ENCODE measurements at places on chromosomes 2 and 18.
A peak's percentile ranks its signal among the peaks of the same experiment; 100 is the strongest.

DNA sequence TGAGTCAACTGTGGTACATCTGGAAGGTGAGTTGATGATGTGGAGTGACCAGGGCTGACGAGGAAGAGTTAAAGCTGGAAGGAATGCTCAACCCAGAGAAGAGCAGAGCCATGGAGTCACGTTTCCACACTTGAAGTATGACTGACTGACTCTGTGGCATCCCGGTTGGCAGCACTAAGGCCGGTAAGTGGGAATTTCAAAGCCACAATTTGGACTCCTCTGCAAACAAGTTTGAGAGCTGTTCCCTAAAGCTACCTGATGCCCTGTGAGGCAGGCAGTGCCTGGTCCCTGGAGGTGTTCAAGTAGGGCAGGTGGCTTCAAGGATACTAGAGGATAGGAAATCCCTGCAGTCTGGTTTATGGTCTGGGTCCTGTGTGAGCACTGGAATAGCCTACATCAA is 69.3 kb upstream of the ITGB6 start:
- ATAC-seq, result no peak

GRCh38 chr2:181523756-181524155 is 66.6 kb downstream of the ITGA4 start:
- no peak for ATAC-seq

GRCh38 chr2:174174741-174175140 is 73.6 kb downstream of the OLA1 start:
- ATAC-seq, result no peak

DNA sequence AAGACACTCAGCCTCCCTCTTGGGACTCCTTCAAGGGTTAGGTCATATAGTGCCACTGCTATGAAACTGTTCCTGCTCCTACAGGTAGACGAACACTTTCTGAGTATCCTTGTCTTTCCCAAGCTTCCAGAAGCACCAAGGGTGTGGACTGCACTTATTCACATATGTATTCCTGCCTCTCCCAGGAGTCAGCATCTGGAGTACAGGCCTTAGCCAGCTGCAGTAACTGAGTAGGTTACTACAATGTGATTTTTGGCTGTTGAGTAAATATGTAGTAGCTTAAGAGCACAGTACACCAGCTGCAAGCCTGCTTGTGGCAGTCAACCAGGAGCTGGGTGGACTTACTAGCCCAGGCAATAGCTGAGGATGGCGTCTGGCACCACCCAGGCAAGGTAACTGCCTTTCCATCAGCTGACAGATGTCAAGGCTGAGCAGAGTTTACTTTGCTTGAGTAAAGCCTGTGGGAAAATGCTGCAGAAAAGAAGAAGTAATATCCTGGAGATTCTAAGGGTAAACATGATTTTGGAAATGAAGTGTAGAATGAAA is 14.0 kb upstream of the SCLY start:
- no peak for ATAC-seq

DNA sequence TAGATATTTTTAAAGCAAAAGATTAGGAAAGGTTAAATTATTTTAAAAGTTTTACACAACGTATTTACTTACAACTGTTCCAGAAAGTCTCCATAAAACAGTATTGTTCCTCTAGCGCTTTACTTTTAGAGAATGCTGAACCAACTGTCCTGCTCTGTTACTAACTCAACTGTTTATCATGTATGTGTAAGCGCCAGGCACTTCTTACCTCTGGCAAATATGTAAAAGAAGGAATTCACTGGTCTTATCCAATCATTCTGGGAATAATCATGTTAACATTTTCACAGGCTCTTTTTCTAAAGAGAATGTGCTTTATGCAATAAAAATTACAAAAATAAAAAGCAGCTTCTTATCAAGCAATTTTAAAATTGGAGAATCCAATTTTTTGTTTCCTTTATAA is 68.0 kb downstream of the COBLL1 start:
- ATAC-seq, result no peak

- no peak for ATAC-seq
These were observed 111.6 kb upstream of the LTBP1 start for GRCh38 chr2:32835148-32835547.

- no peak for ATAC-seq
These were observed 68.6 kb downstream of the FHOD3 start for GRCh38 chr18:36365836-36366775.

DNA sequence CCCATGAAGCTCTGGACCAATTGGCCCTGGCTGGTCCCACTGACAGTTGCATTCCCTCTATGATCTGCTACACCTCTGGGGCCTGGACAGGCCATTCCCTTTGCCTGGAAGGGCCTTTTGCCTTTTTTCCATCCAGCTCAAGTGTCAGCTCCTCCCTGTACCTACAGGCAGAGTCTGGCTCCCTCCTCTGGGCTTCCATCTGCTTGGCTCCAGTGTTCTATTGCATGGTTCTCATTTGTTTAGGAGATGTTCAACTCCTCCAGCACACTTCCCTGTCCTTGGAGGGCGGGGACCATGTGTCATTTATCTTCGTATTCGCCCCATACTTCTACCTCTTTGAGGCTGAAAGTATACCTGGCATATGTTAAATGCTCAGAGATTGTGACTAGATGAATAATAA is 61.1 kb downstream of the PRKCE start:
- ATAC-seq, result peak; percentile 45

DNA sequence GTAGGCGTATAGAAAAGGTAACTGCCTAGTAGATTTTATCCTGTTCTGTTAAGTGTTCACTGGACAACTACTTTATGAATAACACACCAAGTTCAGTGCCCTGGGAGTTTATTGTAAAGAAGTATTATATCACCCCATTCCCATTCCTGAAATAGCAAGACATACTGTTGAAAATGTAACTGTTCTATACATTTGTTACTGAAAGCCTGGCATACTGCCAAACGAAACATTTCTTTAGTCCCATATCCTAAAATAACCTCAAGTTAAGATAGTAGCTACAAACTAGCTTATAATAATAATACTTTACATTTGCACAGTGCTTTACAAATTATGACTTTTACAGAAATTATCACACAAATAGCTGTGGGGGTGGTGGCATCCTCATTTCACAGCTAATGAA is 25.1 kb downstream of the SPDYA start:
- ATAC-seq, result no peak

GRCh38 chr18:45962461-45962860 is 4.7 kb downstream of the EPG5 start:
- no peak for ATAC-seq

GRCh38 chr18:34870555-34871310 is 160.6 kb downstream of the DTNA start:
- ATAC-seq, result peak; percentile 66

DNA sequence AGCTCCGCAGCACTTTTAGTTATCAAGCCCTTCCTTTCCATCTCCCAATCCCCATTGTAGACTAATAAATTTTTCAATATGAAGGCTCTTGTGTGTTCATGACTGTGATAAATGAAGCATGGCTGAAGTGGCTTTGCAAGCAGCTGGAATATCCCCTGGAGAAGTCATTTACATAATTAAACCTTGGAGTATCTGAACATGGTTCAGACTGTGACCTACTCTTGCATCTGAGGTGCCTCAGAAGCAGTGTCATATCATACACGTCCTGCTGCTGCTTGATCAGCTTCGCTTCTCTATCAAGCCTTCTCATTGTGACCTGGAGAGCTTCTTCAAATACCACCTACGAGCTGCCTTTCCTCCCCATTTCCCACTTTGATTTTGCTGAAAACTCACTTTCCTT is 48.4 kb upstream of the ZNF397 start:
- ATAC-seq, result peak; percentile 45

DNA sequence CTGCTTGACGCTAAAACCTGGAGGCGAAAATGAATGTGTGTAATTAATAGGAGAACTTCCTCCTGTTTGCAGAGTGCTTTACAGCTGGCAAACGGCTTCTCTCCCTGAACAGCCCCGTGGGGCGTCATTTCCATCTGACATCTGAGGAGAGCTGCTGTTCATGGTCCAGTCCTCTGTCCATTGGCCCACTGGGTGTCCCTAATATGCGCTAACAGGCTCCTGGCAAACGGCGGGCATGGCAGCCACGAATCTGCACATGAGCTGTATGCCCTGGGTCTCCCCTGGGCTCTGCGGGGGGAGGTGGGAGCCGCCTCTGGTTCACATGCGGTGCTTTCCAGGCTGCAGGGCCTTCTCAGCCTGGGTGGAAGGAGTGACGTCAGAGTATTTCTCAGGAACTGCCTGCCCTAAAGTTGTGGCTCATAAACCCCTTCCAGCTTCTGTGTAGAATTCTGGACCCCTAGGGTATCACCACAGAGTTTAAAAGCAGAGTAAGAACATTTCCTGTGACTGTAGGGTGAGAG is 73.2 kb downstream of the LRRFIP1 start:
- ATAC-seq, result peak; percentile 60

GRCh38 chr2:138537170-138537915 is 35.8 kb downstream of the SPOPL start:
- ATAC-seq, result no peak

GRCh38 chr2:9333591-9334171 is 89.6 kb downstream of the ITGB1BP1 start:
- ATAC-seq, result peak; percentile 83

- ATAC-seq, result no peak
These were observed 992.7 kb upstream of the CDH2 start for GRCh38 chr18:29169599-29169998.

- ATAC-seq, result no peak
These were observed 682 bp downstream of the DUSP2 start for GRCh38 chr2:96144481-96145035.

DNA sequence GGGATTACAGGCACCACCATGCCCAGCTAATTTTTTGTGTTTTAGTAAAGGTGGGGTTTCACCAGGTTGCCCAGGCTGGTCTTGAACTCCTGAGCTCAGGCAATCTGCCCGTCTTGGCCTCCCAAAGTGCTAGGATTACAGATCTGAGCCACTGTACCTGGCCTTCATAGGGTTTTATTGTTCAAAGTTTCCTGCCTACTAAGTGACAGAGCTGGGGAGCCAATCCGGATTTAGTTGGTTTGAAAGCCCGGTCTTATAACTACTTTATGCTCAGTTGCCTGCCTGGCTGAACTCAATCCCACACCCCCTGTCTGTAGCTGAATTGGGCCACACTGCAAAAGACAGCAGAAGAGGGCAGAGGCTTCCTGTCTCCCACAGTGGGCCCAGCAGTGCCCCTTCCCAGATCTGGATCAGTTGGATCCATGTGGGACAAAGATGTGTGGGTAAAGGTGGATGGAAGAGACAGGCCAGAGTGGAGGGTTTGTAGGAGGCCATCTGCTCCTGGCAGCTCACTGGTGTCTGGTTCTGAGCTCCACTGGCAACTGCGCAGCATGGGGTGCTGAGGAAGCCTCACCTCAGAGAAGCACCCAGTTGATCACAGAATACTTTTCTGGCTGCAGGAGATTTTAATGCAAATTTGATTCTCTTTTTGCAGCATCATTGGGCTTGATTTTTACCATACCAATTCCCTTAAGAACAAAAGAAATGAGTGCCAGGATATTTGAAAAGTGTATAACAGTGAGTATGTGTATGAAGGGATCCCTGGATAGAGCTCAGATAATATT is 144.9 kb downstream of the DDX1 start:
- ATAC-seq, result no peak

DNA sequence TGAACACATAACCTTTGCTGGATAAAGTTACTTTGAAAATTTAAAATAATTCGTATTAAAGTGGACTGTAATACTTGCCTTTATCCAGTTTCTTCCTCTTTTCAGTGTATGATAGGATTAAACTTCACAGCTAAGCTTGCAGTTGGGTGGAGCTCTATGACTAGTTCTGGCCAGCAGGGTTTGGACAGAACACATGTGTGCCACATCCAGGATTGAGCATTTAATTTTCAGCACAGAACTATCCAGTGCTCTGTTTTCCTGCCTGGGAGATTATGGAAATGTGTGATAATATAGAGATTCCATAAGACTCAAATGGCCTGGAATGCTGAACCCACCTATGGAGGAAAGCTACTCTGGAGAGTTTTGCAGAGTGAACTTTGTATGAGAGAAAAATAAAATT is 200.2 kb downstream of the OSR1 start:
- ATAC-seq, result no peak

DNA sequence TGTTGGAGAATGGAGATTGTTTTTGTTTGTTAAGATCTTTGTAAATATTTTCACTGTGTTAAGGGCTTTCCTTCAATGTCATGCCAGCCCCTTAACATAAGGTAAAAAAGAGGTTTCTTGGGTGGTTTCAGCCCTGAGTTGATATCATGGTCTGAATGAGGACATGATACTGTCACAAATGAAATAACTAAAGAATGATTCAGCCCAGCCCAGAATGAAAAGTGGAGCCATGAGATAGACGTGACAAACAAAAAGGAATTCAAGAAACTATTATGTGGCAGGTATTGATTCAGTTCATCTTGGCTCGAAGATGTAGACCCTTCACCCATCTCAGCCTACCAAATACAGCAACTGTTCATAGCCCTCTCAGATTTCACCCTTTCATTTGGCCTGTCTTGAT is 88.6 kb upstream of the TTN start:
- no peak for ATAC-seq

DNA sequence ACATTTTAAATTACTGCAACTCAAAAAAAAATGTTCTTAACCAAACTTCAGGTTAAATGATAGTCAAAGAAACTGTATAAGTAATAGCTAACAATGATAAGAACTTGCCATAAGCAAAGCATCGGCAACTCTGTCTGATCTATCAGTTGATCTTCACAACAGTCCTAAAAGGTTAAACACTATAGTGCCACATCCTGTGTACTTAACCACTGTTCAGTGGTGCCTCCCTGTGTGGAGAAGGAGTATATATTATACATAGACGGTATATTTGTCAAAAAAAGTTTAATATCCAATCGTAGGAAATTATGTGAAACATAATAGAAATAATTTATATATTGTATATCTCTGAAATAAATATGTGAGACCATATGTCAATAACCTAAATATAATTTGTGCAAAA is 13.0 kb downstream of the DTNA start:
- ATAC-seq, result no peak

DNA sequence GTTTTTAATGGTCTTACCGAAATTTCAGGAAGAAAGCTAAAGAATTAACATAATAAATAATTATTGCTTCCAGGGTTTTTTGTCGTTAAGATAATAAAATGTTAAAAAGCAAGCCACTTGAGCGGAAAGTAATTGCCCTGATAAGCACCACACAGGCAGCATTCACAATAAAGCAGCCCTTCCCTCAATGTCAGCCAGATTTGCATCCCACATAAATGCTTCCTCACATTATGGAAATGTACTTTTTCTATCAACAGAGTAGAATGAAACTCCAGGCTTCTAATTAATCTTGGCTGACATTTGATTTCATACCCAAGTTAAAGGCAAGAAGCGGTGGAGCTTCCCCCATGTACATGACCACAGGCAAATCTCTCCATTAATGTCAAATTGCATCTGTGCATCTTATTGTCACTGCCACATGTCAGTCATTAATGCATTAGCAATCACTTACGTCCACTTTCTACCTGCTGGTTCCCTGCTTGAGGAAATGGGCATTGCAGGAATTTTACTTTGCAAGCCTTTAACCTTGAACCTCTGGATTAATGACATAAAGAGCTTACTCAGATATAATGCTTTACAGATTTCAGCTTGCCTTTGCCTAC is 26.2 kb downstream of the PTPRM start:
- ATAC-seq, result peak; percentile 53

GRCh38 chr2:33526132-33526531 is 49.7 kb downstream of the RASGRP3 start:
- no peak for ATAC-seq

Measured in motor neuron (in vitro differentiated cells).